NCI-H1092 (cell line): ENCODE measurements at places on chromosomes 6 and 20.
A peak's percentile ranks its signal among the peaks of the same experiment; 100 is the strongest.

DNA sequence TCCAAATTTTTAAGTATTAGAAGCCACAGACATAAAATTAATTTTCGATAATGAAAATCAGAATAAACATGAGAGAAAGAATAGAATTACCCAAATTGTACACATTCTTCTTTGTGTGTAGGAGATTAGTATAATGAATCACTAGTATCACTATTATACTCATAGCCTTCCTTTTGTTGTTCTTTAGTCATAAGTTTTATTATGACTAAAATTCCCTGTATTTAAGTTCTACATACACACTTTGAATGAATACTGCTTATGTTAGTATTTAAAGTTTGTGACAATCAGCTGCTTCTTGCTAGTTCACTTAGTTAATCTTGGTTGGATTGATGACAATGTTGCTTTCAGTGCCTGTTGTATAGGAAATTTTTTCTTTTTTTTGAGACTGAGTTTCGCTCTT, 72.7 kb downstream of the CCDC170 start:
- DNase-seq: no peak

DNA sequence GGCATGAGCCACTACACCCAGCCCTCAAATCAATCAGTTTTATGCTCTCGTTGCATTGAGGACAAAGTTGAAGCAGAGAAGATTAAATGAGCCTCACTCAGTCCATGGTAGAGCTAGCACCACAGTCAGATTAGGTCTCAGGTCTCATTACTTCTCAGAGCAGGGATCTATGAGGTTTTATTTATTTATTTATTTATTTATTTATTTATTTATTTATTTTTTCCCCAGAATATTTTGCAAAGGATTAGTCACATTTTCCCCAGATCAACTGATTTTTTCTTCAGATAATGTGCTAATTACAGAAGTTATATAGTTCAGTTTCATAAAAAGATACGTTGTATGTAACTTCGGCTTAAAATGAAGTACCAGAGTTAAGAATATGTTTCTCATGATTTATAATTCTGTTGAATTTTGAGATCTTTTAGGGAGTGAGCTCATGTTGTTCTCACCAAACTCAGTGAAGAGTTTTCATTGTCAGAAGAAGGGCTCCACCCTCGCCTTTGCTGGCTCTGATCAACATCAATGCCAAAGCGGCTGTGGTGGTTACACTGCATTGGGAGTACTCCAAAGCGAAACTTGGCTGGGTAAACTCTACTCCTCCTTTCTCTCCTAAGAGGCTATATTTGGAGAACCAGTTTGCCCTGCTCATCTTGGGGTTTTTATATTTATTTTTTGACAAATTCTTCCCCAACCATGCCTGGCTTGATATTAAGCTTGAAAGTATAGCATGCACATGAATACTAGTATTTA, 12.9 kb upstream of the ID4 start:
- no peak for DNase-seq

DNA sequence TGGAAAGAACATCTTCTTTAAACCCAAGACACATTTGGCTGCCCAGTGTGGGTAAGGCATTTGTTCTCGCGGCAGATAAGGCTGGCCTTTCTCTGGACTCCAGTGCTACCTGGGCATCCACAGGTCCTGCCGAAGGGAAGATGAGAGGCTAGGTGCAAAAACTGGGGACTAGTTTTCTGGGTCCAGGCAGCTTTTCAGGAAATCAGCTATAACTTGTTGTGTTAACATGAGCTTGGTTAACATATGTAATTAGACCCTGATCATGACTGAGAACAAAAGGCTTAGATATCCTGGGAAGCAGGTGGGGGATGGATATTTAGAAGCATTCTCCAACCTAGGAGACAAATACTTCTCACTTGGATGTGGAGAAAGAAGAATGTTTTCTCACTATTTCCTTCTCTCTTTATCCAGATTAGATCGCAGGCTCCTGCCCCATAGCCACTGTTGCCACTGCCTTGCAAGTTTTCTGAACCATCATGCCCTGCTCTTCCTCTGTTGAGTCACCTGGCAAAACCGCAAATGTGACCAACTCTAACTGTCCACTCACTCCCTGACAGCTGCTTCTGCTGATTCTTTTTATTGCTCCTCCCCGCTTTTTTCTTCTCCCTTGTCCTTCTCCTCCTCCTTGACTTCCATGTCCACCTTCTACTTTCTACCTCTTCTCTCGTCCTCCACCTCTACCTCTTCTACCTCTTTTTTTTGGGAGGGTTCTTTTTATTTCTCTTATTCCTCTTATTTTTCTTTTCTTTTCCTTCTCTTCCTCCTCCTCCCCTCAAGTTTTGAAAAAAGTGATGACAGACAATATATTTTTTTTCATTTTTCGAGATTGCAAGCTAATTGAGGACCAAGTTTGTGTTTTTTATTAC, 258.1 kb downstream of the UTRN start:
- no peak for DNase-seq

- DNase-seq: no peak
Observed at GRCh38 chr20:4324611-4325243, 309.4 kb upstream of the RNF24 start.

GRCh38 chr6:15148356-15148946, 97.4 kb upstream of the JARID2 start:
- no peak for DNase-seq

- DNase-seq: peak; percentile 57
Observed at GRCh38 chr6:159929819-159930218, 39.0 kb downstream of the MAS1 start.

GRCh38 chr6:37585937-37586336, 86.2 kb upstream of the CCDC167 start:
- DNase-seq: no peak

- DNase-seq: no peak
Observed at GRCh38 chr6:75870389-75870788, 121.3 kb downstream of the MYO6 start.

DNA sequence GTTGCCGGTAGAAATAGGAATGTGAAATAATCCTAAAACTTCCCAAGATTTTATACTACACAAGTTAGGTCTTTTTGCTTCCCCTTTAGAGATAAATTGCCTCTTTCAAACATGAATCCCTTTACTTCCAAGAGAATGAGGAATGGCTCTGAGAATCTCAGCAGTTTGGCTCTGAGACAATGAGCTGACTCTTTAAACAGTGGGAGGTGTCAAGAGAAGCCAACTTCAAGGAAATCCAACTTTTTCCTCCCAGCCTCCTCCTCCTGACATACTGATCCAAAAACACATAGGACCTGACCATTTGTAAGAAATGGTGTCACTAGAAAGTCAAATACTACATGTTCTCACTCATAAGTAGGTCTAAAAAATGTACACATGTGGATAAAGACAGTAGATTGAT, 154.2 kb downstream of the ALDH8A1 start:
- no peak for DNase-seq

DNA sequence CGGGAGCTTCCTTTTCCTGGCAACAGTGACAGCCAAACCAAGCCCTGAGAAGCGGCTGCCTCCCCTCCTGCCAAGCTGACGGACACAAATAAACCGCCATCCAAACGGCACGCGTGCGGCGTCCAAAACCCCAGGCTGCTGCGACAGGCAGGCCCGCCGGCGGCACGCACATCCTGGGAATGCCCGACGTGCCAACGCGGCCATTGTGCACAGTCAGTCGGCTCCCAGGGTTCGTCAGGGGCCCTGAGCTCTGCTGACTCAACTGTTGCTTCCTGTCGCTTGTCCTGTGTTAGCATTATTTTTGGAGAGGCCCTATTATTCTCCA, 6.8 kb downstream of the JAG1 start:
- DNase-seq: peak; percentile 63

DNA sequence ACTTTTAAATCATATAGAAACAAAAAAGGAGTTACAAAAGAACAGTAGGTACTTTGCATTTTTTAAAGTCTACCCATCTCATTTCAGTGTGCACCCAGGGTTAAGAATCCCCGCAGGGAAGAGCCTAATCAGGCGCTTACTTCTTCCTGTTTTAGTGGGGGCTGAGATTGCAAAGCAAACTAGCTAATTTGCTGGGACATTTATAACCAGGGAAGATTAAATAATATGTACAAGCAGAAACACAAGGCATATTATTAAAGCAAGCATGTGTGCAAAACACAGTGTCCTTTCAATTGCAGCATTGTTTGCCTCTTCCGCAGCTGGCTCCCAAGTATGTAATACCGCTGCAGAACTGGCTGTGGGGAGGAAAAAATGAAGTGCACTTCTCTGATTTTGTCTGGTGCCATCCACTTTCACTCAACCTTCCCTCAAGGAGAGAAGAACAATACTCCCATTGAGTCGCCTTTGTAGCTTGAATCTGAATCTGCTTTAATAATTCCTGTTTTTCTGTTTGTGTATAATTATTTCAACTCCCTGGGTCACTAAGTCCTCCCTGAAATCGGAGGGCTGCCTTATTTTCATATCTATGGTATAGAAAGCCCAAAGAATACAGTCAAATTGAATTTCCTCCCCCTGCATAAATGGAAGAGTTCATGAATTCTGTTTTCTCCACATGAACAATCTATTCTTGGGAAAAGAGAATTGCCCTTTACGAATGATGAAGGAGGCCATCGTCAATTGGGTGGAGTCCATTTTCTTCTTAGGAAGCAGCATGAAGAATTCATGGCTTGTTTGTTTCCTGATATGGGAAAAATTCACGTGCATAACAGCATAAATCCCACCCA, 23.3 kb upstream of the BCAS1 start:
- DNase-seq: no peak

- no peak for DNase-seq
Observed at GRCh38 chr6:116766506-116767176, 1.1 kb upstream of the FAM162B start.

DNA sequence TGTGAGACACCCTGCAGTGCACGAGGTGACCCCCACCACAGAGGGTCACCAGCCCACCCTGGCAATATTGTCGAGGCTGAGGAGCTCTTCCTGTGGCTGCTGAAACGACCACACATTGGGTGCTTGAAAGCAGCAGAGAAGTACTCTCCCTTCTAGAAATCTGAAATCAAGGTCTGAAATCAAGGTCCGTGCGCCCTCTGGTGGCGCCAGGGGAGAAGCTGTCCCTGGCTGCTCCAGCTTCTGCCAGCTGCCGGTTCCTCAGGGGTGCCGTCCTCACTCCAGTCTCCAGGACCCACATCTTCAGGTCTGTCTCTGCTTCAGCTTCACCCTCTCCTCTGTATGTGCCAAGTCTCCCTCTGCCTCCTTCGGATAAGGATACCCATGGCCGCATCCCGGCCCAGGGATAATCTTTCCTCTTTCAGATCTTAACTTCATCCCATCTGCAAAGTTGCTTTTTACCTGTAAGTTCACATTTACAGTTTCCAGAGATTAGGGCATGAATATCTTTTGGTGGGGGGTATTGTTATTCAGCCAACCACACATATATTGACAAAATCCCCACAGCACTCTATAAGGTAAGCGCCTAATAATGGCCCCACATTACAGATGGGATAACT, 108.3 kb upstream of the PHACTR3 start:
- DNase-seq: peak; percentile 56

DNA sequence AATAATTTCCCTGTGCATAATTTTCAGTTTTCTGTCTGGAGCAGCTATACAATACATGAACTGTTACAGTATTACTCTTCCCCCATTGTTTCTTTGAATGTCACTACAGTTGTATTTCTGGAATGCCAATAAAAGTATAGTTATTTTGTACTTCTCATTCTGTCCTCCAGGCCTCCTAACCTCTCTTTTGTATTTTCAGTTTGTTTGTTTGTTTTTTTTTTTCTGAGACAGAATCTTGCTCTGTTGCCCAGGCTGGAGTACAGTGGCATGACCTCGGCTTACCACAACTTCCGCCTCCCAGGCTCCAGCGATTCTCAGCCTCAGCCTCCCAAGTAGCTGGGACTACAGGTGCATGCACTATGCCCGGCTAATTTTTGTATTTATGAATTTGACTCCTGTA, 16.8 kb upstream of the ARID1B start:
- no peak for DNase-seq

GRCh38 chr20:52748990-52749389, 223.2 kb upstream of the TSHZ2 start:
- DNase-seq: no peak

GRCh38 chr20:8315639-8316573, 183.8 kb downstream of the PLCB1 start:
- DNase-seq: peak; percentile 22

DNA sequence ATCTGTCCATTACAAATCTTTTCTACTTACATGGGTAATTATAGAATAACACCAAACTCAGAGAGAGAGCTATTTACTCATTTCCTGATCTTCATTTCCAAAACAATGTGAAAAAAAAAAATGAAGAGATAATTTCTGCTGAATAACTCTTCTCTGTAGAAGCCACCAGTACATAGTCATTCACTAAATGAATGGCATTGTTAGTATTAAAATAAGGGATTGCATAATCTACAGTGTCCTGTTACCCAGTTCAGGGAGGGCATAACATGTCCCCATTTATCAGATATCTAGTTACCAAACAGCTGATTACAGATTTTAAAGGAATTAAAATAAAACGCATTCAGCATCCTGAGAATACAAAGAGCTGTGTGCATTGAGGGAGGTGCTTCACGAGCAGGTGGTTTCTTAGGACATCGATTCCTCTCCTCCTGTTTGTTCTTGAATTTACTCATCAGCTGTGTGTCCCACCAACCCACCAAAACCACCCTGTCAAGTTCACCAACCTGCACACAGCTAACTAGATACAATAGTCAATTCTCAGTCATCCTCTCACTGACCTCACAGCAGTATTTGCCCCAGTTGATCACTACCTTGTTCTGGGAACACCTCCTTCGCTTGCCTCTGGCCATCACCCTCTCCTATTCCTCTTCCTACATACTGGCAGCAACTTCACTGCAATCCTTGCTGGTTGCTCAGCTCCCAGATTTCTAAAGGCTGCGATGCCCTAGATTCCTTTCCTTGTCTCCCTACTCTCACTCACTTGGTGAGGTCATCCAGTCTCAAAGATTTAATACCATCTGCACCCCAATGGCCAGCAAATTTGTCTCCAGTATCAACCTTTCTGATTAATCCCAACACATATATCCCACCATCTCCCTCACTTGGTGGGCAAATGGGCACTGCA, 18.7 kb downstream of the CNKSR3 start:
- DNase-seq: no peak

GRCh38 chr6:83065511-83066192, at the start of gene UBE3D:
TSS of gene UBE3D (minus strand) at chr6:83065841. CDS start at chr6:83065718, 123 bp downstream.
- DNase-seq: peak; percentile 67

DNA sequence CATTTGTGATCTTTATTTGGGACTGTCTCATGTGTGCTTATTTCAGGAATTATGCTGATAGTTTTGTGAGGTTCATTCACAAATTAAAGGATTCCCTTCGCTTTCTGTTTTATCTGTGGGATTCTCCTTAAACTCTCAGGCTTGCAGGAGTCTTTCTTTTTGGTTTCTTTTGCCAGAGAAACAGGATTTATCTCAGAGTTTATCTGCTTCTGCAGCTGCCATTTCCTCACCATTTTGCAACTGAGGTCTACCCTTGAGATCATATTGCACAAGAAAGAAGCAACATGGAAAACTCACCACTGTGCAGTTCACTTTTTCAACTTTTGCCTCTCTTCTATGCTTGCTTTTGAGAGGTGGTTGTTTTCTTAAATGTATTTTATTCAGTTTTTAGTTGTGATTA, 201.0 kb downstream of the PRL start:
- no peak for DNase-seq

GRCh38 chr6:169841251-169841650, 89.8 kb downstream of the ERMARD start:
- DNase-seq: no peak

GRCh38 chr6:112881828-112882780, 535.0 kb downstream of the RFPL4B start:
- no peak for DNase-seq

GRCh38 chr6:7418238-7418905, 28.8 kb downstream of the RIOK1 start:
- no peak for DNase-seq

- no peak for DNase-seq
Observed at GRCh38 chr6:152054441-152054840, 247.0 kb downstream of the ESR1 start.
